Activated T-cell treated with anti-CD3 and anti-CD28 coated beads, Interleukin-2, amount 50 U/mL, for 72 hours (primary cell): ENCODE measurements at places on chromosomes 13 and 19.
A peak's percentile ranks its signal among the peaks of the same experiment; 100 is the strongest.

DNA sequence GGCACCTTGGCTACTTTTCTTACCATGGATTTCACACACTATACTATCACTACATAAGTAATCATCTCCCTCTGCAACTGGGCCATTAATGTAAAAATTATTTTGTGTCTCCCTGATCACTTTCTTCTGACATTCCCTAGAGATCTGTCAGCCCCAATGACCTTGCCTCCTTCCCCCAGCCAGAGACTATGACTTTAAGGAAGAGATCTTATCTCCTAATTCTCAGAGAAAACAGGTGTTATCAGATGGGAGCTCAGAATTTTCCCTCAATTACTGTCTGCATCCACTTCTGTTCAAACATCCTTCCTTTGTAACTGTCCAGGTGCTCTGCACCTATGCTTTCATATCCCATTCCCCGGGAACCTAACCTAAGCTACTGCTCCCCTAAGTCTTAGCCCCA, 397.5 kb downstream of the DIAPH3 start:
- H3K27me3 ChIP-seq, result no peaks in the 10 kb centered on the region
- H3K36me3 ChIP-seq, result no peaks in the 10 kb centered on the region
- no peak overlapping the region for H3K27ac ChIP-seq
- H3K4me3 ChIP-seq, result no peak overlapping the region
- no peaks in the 10 kb centered on the region for H3K4me1 ChIP-seq
- DNase-seq, result no peak

GRCh38 chr19:39379865-39380396, 11.0 kb downstream of the PAF1 start:
- H3K4me1 ChIP-seq, result no peaks in the 10 kb centered on the region
- no peak overlapping the region for H3K27ac ChIP-seq
- H3K4me3 ChIP-seq, result no peak overlapping the region

DNA sequence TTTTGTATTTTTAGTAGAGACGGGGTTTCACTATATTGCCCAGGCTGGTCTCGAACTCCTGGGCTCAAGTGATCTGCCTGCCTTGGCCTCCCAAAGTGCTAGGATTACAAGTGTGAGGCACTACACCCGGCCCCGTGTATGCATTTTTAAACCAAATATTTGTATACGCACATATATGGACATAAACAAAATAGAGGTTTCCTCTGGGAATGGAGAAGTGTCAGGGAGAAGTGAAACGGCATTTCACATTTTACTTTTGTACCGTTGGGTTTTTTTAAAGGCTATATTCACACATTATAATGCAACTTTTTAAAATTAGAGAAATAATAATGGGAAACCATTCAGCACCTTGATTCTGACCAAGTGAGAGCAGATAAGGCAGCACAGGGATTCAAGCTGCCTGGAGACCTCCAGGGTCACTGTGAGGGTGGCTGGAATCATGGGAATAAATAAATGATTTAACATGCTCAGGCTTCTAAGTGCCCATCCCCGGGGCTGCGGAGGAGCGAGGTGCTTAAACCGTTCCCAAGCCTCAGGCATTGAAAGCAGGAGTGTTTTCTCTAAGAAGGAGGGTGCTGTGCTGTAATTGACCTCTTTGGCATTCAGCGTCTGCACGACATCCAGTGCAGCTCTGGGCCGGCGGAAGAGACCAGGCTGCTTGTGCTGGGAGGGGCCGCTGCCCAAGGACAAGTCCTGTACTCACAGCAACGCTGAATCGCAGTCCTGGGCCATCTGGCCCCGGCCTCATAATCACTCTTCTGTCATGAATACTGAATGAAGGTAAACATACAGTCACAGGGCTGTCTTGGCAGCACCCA, 24.7 kb downstream of the GPR42 start:
- no peaks in the 10 kb centered on the region for H3K36me3 ChIP-seq
- no peaks in the 10 kb centered on the region for H3K4me1 ChIP-seq
- H3K27me3 ChIP-seq, result no peaks in the 10 kb centered on the region
- no peak overlapping the region for H3K4me3 ChIP-seq
- H3K27ac ChIP-seq, result no peak overlapping the region
- no peak for DNase-seq

DNA sequence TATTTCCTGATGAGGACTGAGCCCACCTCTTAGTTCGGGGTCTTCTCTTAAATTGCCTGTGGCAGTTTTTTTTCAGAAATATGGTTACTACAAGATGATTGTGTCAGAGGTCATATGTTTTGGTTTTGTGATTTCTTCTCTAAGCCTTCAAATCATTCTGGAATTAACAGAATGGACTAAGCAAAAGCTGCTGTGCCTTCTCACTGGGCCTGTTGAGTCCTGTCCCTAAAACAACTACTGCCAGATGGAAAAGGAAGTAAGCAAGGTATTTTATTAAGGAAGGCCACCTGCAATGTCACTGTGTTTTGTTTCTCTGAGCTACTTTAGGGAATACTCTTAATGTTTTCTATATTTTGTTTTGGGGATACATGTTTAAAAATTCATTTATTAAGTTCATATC, 470.8 kb downstream of the PCDH20 start:
- no peak overlapping the region for H3K4me3 ChIP-seq
- H3K36me3 ChIP-seq, result no peaks in the 10 kb centered on the region
- no peaks in the 10 kb centered on the region for H3K4me1 ChIP-seq
- H3K27ac ChIP-seq, result no peak overlapping the region
- no peak for DNase-seq
- no peaks in the 10 kb centered on the region for H3K27me3 ChIP-seq

DNA sequence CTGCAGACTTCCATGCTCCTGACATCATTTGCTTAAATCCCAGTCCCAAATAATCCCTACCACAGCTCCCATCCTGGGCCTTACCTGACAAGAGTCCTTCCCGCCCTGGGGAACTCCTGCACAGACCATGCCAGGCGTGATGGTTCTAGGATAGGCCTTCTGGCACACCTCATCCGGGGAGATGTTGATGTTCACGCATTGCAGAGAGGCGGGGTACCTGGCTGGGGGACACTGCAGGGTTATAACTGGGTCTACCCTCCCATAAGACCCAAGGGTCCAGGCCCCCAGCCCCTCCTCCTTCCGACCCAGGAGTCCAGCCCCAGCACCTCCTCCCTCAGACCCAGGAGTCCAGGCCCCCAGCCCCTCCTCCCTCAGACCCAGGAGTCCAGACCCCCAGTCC, 4.0 kb downstream of the KLK14 start:
- H3K27me3 ChIP-seq, result peaks cover 28% of the 10 kb centered on the region
- H3K27ac ChIP-seq, result no peak overlapping the region
- no peak for DNase-seq
- H3K4me3 ChIP-seq, result no peak overlapping the region
- H3K36me3 ChIP-seq, result peaks cover 3% of the 10 kb centered on the region
- peaks cover 4% of the 10 kb centered on the region for H3K4me1 ChIP-seq

- H3K4me3 ChIP-seq, result no peak overlapping the region
- H3K27ac ChIP-seq, result no peak overlapping the region
- no peaks in the 10 kb centered on the region for H3K36me3 ChIP-seq
- H3K27me3 ChIP-seq, result peaks cover 12% of the 10 kb centered on the region
- H3K4me1 ChIP-seq, result no peaks in the 10 kb centered on the region
These were observed 61.3 kb downstream of the ENOX1 start for GRCh38 chr13:43725460-43725859.

DNA sequence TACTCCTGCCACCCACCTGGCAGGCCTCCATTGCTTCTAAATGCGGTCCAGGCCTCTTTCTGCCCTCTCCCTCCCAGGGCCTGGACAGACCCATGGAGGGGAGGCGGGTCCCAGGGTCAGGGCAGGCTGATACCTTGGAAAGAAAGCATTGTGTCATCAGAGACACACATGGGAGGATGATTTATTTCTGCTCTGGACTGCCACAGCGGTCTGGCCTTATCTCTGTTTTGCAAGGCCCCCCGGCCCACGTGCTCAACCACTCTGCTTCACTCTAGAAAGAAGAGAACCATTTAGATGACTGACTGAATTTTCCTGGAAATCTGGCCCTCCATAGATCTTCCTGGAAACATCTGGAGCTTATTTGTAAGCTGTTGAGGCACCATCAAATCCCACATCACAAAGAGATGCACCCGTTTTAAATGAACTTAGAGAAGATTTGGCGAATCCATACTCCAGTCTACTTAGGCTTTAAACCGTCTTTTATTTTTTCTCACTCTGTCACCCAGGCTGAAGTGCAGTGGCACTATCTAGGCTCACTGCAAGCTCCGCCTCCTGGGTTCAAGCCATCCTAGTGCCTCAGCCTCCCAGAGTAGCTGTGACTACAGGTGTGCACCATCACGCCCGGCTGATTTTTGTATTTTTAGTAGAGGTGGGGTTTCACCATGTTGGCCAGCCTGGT, 48.3 kb upstream of the URI1 start:
- H3K4me1 ChIP-seq, result no peaks in the 10 kb centered on the region
- no peak for DNase-seq
- no peak overlapping the region for H3K27ac ChIP-seq
- H3K27me3 ChIP-seq, result no peaks in the 10 kb centered on the region

DNA sequence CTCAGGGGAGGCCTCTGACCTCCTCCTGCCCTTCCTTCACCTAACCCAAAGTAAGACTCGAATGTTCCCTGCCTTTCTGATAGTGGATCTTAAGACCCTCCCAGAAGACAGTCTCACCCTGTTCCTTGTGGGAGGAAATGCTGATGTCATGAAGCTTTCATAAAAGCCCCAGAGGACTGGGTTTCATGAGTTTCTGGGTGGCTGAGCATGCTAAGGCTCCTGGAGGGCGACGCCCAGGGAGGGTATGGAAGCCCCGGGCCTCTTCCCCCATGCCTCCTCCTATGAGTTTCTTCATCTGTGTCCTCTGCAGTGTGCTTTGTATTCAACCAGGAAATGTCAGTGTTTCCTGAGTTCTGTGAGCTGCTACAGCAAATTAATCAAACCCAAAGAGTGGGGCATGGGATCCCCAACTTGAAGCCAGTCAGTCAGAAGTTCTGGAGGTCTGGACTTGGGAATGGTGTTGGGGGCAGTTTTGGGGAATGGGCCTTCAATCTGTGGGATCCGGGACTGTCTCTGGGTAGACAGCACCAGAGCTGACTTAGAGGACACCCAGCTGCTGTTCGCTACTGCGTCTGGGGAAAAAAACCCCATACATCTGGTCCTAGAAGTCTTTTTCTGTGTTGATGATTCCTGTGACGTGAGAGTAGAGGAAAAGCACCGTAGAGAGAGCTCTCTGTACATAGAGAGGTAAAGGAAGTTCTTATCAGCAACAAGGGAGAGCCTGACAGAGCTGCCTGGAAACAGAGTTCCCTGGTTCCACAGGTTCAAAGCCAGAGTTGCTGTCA, 2.0 kb upstream of the LILRB2 start:
- peaks cover 60% of the 10 kb centered on the region for H3K27me3 ChIP-seq
- H3K27ac ChIP-seq, result no peak overlapping the region
- DNase-seq, result no peak
- no peak overlapping the region for H3K4me3 ChIP-seq
- no peaks in the 10 kb centered on the region for H3K4me1 ChIP-seq
- no peaks in the 10 kb centered on the region for H3K36me3 ChIP-seq

GRCh38 chr19:53960886-53961285, 1.9 kb upstream of the CACNG8 start:
- no peak overlapping the region for H3K27ac ChIP-seq
- H3K27me3 ChIP-seq, result peaks cover 85% of the 10 kb centered on the region
- DNase-seq, result no peak

DNA sequence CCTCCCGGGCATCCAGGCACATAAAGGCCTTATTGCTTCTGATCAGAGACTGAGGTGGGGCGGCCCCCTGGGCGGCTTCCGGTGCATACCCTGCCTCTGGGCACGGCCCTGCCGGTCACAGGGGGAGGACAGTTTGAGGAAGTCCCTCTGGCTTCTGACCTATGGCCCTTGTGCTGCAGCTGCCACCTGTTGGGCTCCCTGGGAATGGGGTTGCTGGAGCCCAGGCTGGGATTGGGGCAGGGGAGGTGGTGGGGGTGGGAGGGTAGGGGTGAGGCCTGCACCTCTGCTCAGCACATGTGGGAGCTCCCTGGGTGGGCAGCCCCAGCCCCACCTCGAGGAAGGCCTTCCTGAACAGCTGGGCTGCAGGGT, 10.7 kb downstream of the ANO8 start:
- H3K4me1 ChIP-seq, result peaks cover 5% of the 10 kb centered on the region
- peaks cover 3% of the 10 kb centered on the region for H3K36me3 ChIP-seq
- no peak overlapping the region for H3K27ac ChIP-seq
- DNase-seq, result peak; percentile 55
- no peaks in the 10 kb centered on the region for H3K27me3 ChIP-seq
- H3K4me3 ChIP-seq, result no peak overlapping the region

GRCh38 chr13:38419312-38419873, 69.7 kb downstream of the UFM1 start:
- no peaks in the 10 kb centered on the region for H3K27me3 ChIP-seq
- H3K27ac ChIP-seq, result no peak overlapping the region
- H3K4me1 ChIP-seq, result peaks cover 6% of the 10 kb centered on the region

DNA sequence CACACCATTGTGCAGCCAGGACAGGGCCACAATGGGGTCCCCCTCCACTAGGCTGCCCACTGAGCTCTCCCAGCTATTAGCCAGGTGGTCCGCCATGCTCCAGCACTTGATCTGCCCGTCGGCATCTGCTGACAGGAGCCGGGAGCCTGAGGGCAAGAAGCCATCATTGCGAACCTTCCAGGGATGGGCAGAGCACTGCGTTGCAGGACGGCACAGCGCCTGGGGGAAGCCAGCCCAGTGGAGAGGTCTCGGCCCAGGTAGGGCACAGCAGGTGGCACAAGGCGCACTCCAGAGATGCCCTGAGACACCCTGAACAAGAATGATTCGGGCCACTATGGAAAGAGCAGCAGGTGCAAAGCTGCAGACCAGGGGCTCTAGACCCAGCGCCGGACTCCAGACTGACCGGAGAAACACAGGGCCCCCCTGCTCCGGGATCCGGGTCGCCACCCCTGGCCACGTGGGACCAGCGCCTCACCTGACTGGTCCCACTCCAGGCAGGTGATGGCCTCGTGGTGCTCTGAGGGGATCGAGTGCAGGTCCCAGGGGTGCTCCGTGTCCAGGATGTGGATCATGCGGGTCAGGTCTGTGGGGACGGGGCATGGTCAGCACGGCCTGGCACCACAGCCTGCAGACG, 3.2 kb downstream of the MED16 start:
- no peak for DNase-seq
- H3K36me3 ChIP-seq, result peaks cover 2% of the 10 kb centered on the region
- no peak overlapping the region for H3K4me3 ChIP-seq
- H3K4me1 ChIP-seq, result peaks cover 21% of the 10 kb centered on the region

GRCh38 chr13:42215578-42216421, 56.2 kb upstream of the AKAP11 start:
- peaks cover 22% of the 10 kb centered on the region for H3K36me3 ChIP-seq
- no peak overlapping the region for H3K4me3 ChIP-seq
- no peak overlapping the region for H3K27ac ChIP-seq
- peak; percentile 5 for DNase-seq
- H3K4me1 ChIP-seq, result no peaks in the 10 kb centered on the region

- H3K27ac ChIP-seq, result peak overlapping the region; percentile 50
- H3K4me3 ChIP-seq, result no peak overlapping the region
- H3K36me3 ChIP-seq, result no peaks in the 10 kb centered on the region
- H3K4me1 ChIP-seq, result peaks cover 8% of the 10 kb centered on the region
- no peaks in the 10 kb centered on the region for H3K27me3 ChIP-seq
- DNase-seq, result no peak
These were observed 121.2 kb upstream of the MLNR start for GRCh38 chr13:49098771-49099512.

- no peak overlapping the region for H3K27ac ChIP-seq
- no peak overlapping the region for H3K4me3 ChIP-seq
- no peaks in the 10 kb centered on the region for H3K4me1 ChIP-seq
- peaks cover 13% of the 10 kb centered on the region for H3K27me3 ChIP-seq
- no peaks in the 10 kb centered on the region for H3K36me3 ChIP-seq
These were observed 48.9 kb upstream of the TNFSF11 start for GRCh38 chr13:42525035-42525504.

GRCh38 chr13:111131611-111132010, 16.5 kb downstream of the ARHGEF7 start:
- peaks cover 2% of the 10 kb centered on the region for H3K27me3 ChIP-seq
- no peak overlapping the region for H3K4me3 ChIP-seq
- no peaks in the 10 kb centered on the region for H3K4me1 ChIP-seq
- no peak for DNase-seq
- no peaks in the 10 kb centered on the region for H3K36me3 ChIP-seq
- no peak overlapping the region for H3K27ac ChIP-seq
